Islet precursor cell (in vitro differentiated cells): ENCODE measurements at places on chromosomes 1 and 21.

GRCh38 chr1:64046891-64047290, 156.5 kb upstream of the UBE2U start:
- no peak for DNase-seq

GRCh38 chr21:33268737-33269441, 2.7 kb downstream of the IL10RB start:
- DNase-seq = no peak

- DNase-seq = no peak
Measured at GRCh38 chr1:177589166-177589565, 380.7 kb downstream of the SEC16B start.

DNA sequence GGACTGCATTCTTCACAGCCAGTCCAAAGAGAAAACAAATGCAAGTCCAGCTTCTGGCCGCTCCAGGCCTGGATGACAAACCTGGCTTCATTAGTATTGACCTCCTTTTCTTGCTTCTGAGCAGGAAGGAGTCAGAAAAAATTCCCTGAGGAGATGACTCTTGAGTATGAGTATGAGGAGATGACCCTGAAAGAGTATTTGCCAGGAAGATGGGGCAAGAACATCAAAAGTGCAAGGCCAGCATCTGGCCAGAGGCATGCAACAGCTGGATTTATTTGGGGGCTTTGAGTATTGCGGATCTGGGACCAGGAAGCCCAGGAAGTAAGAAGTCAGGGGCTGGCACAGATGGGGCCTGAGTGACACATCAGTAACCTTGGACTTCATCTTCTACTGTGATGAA, 113.9 kb downstream of the GLIS1 start:
- DNase-seq = no peak

GRCh38 chr1:37240897-37241296, 206.6 kb upstream of the GRIK3 start:
- DNase-seq = no peak

DNA sequence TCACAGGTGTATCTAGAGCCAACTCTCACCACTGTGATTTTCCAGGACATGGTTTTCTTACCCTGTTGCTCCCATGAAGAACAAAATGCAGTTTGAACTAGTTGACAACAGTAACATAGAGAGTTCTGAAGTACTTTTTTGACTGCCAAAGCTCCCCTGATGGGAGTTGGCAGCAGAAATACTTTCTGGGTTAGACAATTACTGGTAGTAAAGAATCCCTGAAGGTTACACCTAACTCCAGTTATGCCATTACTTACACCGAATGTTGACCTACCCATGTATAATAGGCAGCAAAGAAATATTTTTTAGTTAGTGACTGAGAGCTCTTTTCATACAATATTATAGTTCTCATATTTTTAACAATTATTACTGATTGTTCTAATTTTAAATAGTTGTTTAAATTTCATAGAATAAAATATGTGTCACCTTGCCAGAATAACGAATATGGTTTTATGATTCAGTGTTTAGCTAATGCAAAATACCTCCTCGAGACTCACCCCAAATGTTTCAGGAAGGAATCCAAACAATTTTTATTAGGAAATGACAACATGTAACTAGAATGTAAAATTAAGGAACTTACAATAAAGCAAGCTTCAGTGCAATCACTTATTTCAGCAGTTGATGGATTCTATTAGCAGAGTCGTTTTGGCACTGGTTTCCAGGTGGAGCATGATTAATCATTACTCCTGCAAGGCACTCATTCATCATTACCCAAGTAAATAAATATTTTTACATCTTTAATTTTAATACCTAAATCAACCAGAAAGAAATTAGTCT, 237.6 kb downstream of the MRPL39 start:
- DNase-seq = no peak
